Stomach (tissue), 19 donors: ENCODE measurements at places on chromosomes 6 and 20.

DNA sequence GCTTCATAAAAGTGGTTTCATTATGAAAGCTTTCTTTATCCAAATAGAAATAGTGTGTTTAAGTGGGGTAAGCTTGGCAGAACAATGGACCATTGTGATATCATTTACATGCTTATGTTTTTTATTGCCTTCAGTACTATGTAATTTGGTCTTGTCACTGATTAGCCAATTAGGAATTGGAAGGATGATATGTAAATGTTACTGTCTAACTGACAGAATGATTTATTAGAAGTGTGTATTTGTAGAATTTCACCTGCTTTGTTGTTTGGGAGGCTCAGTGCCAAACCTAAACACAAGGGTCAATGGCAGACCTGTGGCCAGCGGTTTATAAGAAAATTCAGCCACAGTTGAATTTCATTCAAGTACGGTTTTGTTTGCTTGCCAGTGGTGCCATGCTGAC is 39.0 kb downstream of the AIG1 start:
- no peaks in the 10 kb centered on the region for H3K36me3 ChIP-seq
- H3K27me3 ChIP-seq, result no peaks in the 10 kb centered on the region
- H3K4me1 ChIP-seq, result peaks cover 14% of the 10 kb centered on the region

GRCh38 chr6:3900744-3901336 is 51.7 kb downstream of the FAM50B start:
- no peaks in the 10 kb centered on the region for H3K36me3 ChIP-seq
- H3K27ac ChIP-seq, result no peak overlapping the region
- DNase-seq, result no peak
- peaks cover 3% of the 10 kb centered on the region for H3K27me3 ChIP-seq

DNA sequence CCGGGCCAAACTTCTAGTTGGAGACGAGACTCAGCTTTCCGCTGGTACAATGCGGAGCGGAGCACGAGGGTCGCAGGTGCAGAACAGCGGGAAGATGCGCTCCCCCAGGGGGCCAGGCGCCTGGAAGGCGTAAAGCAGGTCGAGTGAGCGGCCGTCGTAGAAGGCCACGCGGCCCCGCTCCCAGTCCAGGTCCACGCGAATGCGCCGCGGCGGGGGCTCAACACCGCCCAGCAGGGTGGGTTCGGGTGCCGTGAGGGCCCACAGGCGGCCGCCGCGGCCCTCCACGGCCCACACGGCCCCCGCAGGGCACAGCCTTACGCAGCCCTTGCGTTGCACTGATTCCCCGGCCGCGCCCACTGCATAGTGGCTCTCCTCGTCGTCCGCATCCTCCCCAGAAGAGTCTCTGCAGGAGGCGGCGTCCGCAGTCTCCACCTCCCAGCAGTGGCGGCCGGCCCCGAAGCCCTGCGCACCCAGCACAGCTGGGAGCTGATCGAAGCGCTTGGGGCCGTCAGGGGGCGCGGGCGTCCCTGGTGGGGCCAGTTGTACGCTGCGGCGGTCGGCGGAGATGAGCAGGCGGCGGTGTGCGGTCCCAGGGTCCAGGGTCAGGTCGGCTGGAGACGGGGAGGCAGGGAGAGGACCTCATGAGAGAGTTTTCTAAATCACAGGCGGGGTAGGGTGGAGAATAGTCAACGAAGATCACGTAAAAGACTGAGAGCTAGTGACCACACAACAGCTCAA is 4.3 kb downstream of the PPP1R11 start:
- H3K36me3 ChIP-seq, result peaks cover 32% of the 10 kb centered on the region
- peaks cover 27% of the 10 kb centered on the region for H3K4me1 ChIP-seq
- DNase-seq, result peak; percentile 84
- H3K27me3 ChIP-seq, result peaks cover 58% of the 10 kb centered on the region
- no peak overlapping the region for H3K4me3 ChIP-seq

DNA sequence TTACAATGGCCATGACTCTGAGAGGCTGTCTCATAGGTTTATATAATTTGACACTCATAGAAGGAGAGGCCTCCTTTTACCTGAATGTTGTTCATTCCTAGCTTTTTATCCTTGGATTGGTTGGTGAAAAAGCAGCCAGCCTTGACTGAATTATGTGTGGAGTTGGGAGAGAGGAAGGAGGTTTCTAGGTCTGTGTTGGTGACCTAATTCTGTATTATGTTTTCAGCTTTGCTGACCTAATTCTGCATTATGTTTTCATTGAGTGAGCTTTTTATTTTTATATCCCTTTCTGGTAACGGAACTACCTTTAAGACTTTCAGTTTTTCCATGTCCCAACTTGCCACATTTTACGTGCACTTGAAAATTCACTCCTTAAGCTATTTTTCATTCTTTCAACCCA is 59.1 kb upstream of the RNF144B start:
- no peaks in the 10 kb centered on the region for H3K27me3 ChIP-seq
- H3K4me3 ChIP-seq, result no peak overlapping the region
- no peaks in the 10 kb centered on the region for H3K36me3 ChIP-seq

DNA sequence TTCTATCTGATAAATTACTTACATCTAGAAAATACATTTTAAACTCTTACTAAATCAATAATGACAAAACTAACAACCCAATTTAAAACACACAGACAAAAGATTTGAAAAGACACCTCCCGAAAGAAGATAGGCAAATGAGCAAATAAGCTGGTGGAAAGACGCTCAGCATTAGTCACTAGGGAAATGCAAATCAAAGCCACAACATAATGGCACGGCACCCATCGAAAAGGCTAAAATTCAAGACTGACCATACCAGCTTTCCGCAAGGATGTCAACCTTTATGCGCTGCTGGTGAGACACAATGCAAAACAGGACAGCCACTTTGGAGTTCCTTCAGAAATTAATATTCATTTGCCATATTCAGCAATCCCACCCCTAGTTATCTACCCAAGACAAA is 25.9 kb downstream of the TAF4 start:
- H3K27ac ChIP-seq, result no peak overlapping the region
- no peak for DNase-seq
- H3K27me3 ChIP-seq, result no peaks in the 10 kb centered on the region
- no peaks in the 10 kb centered on the region for H3K36me3 ChIP-seq
- H3K4me1 ChIP-seq, result peaks cover 26% of the 10 kb centered on the region

- no peaks in the 10 kb centered on the region for H3K27me3 ChIP-seq
- no peak overlapping the region for H3K27ac ChIP-seq
- H3K4me3 ChIP-seq, result no peak overlapping the region
- H3K36me3 ChIP-seq, result peaks cover 9% of the 10 kb centered on the region
- DNase-seq, result no peak
Measured at GRCh38 chr6:82893889-82894652, 171.6 kb downstream of the UBE3D start.

GRCh38 chr20:21995461-21995860 is 290.0 kb downstream of the PAX1 start:
- DNase-seq, result no peak
- H3K4me1 ChIP-seq, result no peaks in the 10 kb centered on the region
- H3K27ac ChIP-seq, result no peak overlapping the region
- no peak overlapping the region for H3K4me3 ChIP-seq

GRCh38 chr6:150631283-150631983 is 31.7 kb downstream of the PLEKHG1 start:
- H3K27ac ChIP-seq, result peak overlapping the region; percentile 5
- no peaks in the 10 kb centered on the region for H3K36me3 ChIP-seq
- no peak for DNase-seq
- no peaks in the 10 kb centered on the region for H3K27me3 ChIP-seq

DNA sequence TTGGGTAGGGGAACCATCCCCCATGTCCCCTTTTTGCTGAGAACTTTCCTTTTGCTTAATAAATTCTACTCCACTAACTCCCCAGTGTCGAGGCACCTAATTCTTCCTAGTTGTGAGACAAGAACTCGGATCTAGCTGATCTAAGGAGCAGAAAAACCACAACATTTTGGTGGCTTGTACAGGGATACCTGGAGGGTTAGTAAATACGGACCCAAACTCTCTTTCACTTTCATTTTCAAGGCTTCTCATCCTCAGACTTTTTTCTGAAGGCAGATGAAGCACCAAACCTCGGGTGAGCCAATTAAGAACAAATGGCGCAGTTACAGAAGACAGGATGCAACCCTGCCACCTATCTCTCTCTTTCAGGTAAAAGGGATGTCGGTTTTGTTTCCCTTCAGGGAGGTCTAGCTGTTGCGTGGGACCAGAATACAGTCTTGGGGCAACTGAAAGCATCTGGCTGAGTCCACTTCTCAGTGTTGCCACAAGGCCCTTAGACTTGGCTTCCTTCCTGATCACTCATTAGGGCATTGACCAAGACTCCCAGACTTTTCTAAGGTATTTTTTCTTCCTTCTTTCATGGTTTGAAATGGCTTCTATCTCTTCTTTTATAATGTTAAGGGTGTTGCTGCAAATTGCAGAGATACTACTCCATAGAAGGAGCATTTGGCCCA is 11.1 kb upstream of the HTR1B start:
- DNase-seq, result no peak
- no peaks in the 10 kb centered on the region for H3K36me3 ChIP-seq
- no peak overlapping the region for H3K27ac ChIP-seq
- no peak overlapping the region for H3K4me3 ChIP-seq

DNA sequence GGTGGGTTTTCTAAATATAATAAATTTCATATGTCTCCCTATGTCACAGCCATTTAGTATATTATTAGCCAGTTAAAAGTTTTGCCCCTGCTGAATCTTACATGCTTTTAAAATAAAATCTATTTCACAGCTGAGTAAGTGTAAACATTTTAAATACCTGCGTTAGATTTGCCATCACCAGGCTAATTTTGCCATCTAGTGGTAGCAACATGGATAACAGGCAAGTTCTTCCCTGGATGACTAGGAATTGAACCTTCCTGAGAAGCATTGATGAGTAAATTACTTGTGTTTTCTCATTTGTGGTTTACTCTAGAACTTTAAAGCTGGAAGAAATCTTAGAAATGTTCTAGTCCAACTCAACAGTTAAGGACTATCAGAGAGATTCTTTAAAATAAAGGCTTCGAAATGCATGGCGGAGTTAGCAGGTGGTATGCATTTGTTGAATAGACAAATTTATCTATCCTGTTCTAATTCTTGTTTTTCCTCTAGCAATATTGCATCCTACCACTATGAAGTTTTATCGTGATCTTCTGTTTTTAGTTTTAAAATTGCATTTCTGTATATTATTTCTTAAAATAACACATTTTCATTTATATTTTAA is 2.6 kb downstream of the PRSS35 start:
- H3K27ac ChIP-seq, result no peak overlapping the region
- DNase-seq, result peak; percentile 84
- H3K27me3 ChIP-seq, result peaks cover 9% of the 10 kb centered on the region
- no peak overlapping the region for H3K4me3 ChIP-seq

DNA sequence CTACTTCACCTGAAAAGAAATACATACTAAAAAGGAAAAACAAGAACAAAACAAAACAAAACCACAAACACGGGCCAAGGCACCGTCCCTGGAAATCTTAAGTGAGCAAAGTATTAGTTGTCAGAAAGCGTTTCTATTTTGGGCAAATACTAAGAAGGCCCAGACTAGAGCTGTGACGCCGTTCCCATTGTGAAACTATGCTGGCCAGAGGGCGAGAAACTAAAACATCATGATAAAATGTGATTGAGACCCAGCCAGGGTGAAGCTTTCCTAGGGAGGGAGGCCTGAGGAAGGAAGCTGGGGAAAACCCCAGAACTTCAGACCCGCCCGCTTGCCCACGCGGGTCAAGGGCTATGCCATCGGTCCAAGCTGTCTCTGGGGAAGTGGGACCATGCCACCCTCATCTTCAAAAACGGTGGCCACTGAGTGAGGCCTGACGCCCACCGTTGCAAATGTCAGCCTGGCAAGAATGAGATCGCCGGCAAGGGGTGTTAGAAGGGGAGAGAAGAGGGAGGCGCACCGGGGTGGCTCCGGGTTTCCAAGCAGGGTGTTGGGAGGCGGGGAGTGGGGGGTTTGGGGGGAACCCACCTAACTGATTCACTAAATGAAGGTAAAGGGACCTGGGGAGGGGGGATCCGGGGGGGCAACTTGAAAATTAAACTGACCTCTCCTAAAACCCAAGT is 1950.9 kb upstream of the DEFB115 start:
- no peak overlapping the region for H3K4me3 ChIP-seq
- H3K4me1 ChIP-seq, result no peaks in the 10 kb centered on the region
- no peaks in the 10 kb centered on the region for H3K27me3 ChIP-seq

- H3K27ac ChIP-seq, result no peak overlapping the region
- no peak overlapping the region for H3K4me3 ChIP-seq
- H3K36me3 ChIP-seq, result peaks cover 17% of the 10 kb centered on the region
- no peak for DNase-seq
- no peaks in the 10 kb centered on the region for H3K27me3 ChIP-seq
Measured at GRCh38 chr6:143726015-143726647, 48.4 kb downstream of the PHACTR2 start.

- H3K4me1 ChIP-seq, result no peaks in the 10 kb centered on the region
- no peak for DNase-seq
- no peaks in the 10 kb centered on the region for H3K27me3 ChIP-seq
- H3K27ac ChIP-seq, result no peak overlapping the region
Measured at GRCh38 chr20:30168025-30168799, 1089.3 kb upstream of the DEFB115 start.

DNA sequence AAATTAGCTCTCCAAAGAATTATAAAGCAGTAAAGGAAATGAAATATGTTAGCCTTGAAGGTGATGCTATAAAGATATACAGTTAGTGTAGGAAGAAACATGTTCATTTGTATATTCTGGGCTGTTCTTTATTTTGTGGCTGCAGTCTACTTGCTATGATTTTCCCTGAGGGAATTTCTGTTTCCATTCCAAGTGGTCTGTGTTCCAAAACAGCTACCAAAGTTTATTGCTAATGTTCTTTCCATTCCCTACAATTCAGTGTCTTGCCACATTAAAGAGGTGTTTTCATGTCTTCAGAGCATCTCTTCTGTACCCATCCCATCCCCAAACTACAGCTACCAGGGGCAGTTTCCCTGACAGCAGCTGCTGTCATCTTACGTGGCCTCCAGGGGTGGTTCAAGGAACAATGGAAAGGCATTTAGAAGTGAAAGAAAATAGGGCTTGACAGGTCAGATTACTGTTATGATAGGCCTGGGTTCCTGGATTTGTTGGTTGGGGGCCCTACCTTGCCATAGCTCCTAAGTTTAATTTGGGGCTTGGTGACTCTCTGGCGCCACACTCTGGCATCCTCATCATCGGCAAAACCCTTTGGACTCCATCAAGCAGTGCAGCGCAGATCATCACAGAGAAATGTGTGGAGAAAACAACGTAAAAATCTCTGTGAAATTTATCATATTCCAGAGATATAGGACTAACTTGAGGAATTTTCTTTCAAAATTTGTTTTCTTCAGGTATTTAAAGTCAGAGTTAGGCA is 33.8 kb upstream of the AIG1 start:
- DNase-seq, result peak; percentile 35
- no peaks in the 10 kb centered on the region for H3K27me3 ChIP-seq
- no peaks in the 10 kb centered on the region for H3K4me1 ChIP-seq
- no peak overlapping the region for H3K27ac ChIP-seq

- DNase-seq, result no peak
- H3K36me3 ChIP-seq, result peaks cover 62% of the 10 kb centered on the region
- peaks cover 54% of the 10 kb centered on the region for H3K4me1 ChIP-seq
- no peaks in the 10 kb centered on the region for H3K27me3 ChIP-seq
- no peak overlapping the region for H3K27ac ChIP-seq
Measured at GRCh38 chr6:43681303-43681702, 6.3 kb downstream of the MRPS18A start.

DNA sequence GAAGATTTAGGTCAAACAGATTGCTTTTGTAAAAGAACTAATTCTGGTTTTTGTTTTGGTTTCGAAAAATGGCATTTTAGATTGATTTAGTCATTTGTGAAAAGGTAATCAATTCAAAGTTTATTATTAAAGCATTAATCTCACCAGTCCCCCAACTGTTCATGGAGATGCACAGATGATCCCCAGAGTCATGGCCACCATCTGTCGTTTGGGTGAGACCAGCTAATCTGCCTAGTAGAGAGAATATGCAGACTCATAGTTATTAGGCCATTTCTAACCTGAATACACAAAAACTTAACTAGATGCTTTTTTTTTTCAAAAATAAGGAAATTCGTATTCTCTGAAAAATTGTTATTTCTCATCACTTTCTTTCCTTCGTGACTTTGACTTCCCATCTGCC is 58.1 kb downstream of the C6orf58 start:
- no peaks in the 10 kb centered on the region for H3K36me3 ChIP-seq
- no peaks in the 10 kb centered on the region for H3K4me1 ChIP-seq
- H3K4me3 ChIP-seq, result no peak overlapping the region
- H3K27me3 ChIP-seq, result no peaks in the 10 kb centered on the region
